ENCODE measurements at places on chromosomes 7 and 10. TPM values are rescaled to one million over a fixed set of nuclear protein-coding genes. Genes with fewer than 3 reads are reported as not detected.

The FAM180A gene
- 0.14 TPM for total RNA-seq

The PCLO gene
- 0.82 TPM for total RNA-seq

The FLNC gene
- total RNA-seq = 5.7 TPM

The TRPV6 gene
- total RNA-seq = not detected

The SEMA4G gene
- total RNA-seq = 9.0 TPM

The SEPHS1 gene
- 66.3 TPM for total RNA-seq

The CLCN1 gene
- total RNA-seq = not detected

The SLC13A1 gene
- total RNA-seq = not detected

The SAP25 gene
- total RNA-seq = 0.48 TPM

The LIPJ gene
- not detected for total RNA-seq

The CLDN12 gene
- total RNA-seq = 32.4 TPM

The CHRM2 gene
- not detected for total RNA-seq

The GATA3 gene
- total RNA-seq = 6.4 TPM

The SAMD8 gene
- 11.6 TPM for total RNA-seq

The CDHR1 gene
- total RNA-seq = 0.14 TPM

The TMEM236 gene
- 0.08 TPM for total RNA-seq

The KNDC1 gene
- total RNA-seq = 1.3 TPM

The ZNF467 gene
- total RNA-seq = 1.1 TPM

The DRGX gene
- not detected for total RNA-seq

The ADRA2A gene
- total RNA-seq = not detected

The IDI2 gene
- not detected for total RNA-seq

The CNNM1 gene
- 26.9 TPM for total RNA-seq

The WDR86 gene
- 0.11 TPM for total RNA-seq

The SLIT1 gene
- 0.04 TPM for total RNA-seq

The NRCAM gene
- total RNA-seq = 99.5 TPM

The NXPH1 gene
- total RNA-seq = not detected

The ACTR3C gene
- total RNA-seq = not detected

The MYH16 gene
- total RNA-seq = 0.50 TPM

The ORAI2 gene
- total RNA-seq = 40.0 TPM

The TMEM184A gene
- 11.2 TPM for total RNA-seq

The PAPSS2 gene
- 17.3 TPM for total RNA-seq

The CCZ1B gene
- 35.3 TPM for total RNA-seq

The TMEM229A gene
- not detected for total RNA-seq

The COG5 gene
- total RNA-seq = 10.4 TPM

The KIAA1217 gene
- total RNA-seq = 2.5 TPM

The PLEKHS1 gene
- 0.06 TPM for total RNA-seq

The GIMAP6 gene
- not detected for total RNA-seq

The GBX1 gene
- total RNA-seq = not detected

The HTRA1 gene
- 64.4 TPM for total RNA-seq

The UPK3BL2 gene
- total RNA-seq = 2.4 TPM

The ACSM6 gene
- not detected for total RNA-seq

The TEX36 gene
- total RNA-seq = not detected

The ERV3-1 gene
- total RNA-seq = 2.8 TPM

The AGAP9 gene
- 9.5 TPM for total RNA-seq

The H2BK1 gene
- not detected for total RNA-seq

The BMPER gene
- 5.4 TPM for total RNA-seq

The ZKSCAN1 gene
- total RNA-seq = 9.7 TPM

The DKK1 gene
- total RNA-seq = 538 TPM

The AZGP1 gene
- total RNA-seq = 0.13 TPM

The PAX2 gene
- total RNA-seq = 0.43 TPM

The OR9A2 gene
- not detected for total RNA-seq

The ANXA8L1 gene
- 114 TPM for total RNA-seq

The NEBL gene
- 7.1 TPM for total RNA-seq

The OR2A5 gene
- not detected for total RNA-seq

The MMD2 gene
- not detected for total RNA-seq

The FEZF1 gene
- total RNA-seq = not detected

The PPP1R3A gene
- total RNA-seq = not detected

The INSYN2A gene
- 1.6 TPM for total RNA-seq
